ENCODE measurements at places on chromosomes 4 and X.

DNA sequence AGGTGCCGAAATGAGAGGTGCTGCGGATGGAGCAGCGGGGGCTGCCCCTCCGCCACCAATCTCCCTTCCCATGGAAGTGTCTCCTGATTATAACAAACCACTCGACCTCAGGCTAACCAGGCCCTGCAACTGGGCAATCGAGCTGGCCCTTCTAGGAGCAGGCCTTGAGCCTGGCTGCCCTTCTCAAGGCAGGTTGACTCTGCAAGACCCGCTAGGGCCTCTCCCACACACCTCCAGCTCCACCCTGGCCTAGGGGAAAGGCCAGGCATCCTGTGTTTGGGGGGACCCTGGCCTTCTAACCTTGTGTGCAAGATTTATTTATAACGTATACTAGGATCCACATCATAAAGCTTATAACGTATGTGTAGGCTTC is 3.7 kb upstream of the BCOR start:
- DNase-seq, result no peak

DNA sequence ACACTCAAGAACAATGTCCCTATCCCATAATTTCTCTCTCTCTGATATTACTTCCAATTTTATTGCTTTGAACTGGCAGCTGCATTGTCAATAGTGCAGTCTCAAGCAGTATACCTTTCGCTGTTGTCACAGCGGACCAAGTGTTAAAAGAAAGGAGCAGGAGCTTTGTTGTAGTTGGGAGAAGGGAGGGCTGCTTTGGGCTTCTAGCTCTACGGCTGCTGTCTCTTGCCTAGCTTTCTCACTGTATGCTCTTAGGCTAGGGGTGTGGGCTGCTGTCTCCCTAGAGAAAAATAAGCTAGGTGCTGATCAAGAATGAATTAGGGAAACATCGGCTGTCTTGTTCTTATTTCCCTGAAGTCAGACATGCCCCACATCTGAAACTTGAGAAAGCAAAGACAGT is 52.5 kb downstream of the TRPC5OS start:
- DNase-seq, result no peak

DNA sequence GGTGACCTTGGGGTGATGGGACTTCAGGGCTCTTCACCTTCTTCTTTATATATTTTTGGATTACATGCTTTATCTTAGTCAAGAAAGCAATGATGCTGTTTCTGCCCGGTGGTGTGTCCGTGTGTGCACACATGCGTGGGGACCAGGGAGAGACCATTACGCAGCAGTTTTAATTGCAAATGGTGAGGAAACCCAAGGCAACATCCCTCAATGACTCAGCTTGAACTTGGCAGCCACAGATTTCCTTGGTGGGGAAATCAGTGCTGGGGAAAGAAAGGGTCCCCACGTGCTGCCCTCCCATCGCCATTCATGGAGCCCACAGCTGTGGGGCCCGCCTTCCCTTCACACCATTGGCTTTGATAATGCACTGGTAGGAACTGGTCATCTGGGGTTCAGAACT is 46.2 kb upstream of the C4orf50 start:
- DNase-seq, result no peak

DNA sequence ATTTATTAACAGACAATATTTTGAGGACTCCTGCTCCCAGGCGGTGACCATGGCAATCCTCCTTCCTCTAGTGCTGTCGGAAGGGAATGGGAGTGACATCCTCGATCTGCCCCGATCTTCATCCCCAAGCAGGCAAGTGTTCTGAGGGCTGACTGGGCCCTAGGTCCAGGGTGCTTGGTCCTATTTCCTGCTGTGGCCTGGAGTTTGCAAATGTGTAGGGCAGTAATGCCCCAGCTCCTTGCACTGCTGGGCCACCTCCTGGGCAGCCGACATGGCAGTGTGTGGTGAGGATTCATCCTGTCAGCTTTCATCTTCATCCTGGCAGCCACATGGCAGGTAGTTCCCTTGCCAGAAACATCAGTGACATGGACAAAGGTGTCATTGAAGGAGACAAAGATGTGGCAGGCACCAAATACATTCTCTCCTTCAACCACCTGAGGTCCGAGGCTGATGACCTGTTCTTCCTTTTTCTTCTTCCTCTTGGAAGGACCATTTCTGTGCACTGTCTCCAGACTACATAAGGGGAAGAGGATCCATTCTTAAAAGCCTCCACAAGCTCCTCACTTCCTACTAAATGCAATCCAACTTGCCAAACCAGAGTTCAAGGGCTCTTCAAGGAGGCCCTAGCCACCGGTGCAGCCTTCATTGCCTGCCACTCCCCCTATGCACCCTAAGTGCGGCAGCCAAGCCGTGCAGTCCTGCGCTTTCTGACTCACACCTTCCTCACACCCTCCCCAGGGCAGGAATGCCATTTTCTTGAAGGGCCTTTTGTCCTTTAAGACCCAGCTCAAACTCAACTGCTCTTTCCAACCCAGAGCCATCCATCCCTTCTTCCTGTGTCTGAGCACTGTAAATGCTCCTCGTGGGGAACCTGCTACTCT is 65.7 kb downstream of the TMEM154 start:
- DNase-seq, result no peak

DNA sequence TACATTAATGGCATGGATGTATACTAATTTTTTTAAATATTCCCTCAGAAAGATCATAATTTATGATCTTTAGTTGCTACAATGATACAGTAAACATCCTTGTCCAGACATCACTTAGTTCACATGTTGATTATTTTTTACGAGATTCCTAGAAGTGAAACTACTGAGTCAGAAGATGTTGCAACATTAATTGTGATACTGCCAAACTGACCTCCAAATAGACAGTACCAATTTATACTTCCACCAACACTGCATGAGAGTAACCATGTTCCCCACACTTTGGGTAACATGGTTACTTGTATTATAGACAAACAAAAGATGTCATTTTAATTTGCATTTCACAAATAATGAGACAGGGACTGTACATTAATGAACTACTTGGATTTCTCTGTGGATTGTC is 19.6 kb downstream of the RCHY1 start:
- peak; percentile 72 for DNase-seq

DNA sequence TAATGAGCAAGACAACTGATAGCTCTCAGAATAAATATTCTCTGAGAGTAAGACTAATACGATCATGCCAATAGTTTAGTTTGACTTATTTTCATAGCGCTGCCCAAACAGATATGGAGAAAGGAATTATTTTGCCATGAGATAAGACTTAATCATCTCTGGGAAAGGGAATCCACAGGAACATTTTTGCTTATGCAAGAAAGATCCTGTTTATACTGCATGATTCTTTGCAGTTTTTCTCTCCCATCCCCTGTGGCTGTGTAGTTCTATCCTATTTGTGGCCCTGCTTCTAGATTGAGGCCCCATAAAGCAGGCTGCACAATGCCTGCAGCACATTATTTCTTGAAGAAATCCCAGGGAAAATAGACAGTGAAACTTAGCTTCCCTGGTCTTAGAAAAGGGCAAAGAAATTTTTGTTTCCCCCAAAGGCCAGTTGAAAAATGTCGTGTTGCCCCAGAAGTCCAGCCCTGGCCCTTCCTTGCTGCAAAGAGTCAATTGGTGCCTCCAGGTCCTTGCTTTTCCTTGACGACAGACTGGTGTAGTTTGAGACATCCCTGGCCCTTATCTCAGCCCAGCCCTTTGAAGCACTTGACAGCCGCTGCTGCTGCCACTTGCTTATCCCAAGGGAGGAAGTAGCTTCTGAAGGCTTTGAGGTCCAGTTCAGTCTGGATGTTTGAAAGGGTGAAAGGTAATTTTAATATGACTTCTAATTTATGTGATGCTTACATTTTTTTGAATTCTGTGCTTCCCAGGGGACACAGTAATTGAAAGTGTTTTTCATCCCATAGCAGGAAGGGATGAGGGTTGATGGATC is 45.0 kb upstream of the SH3RF1 start:
- no peak for DNase-seq

GRCh38 chr4:2803624-2804448 is 11.0 kb downstream of the SH3BP2 start:
- no peak for DNase-seq

GRCh38 chrX:56564921-56565840 is 1.8 kb downstream of the UBQLN2 start:
- DNase-seq, result no peak

GRCh38 chr4:144501231-144501780 is 144.7 kb upstream of the HHIP start:
- DNase-seq, result no peak

DNA sequence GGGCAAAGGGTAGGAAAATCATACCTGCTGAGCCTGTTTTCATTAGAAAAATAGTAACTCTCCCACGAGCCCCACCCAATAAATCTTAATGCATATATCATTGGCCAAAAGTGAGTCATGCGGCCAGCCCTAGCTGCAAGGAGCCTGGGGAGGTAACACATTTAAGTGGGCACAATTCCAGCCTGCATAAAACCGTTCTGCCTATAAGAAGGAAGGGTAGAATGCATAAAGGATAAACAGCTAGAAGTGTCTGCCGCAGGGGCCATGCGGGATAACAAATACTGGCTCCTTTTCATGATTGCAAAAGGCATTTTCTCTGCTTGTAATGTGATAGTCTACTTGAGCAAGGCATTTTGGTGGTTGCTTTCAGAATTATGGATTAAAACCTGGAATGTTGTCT is 37.1 kb downstream of the EFHC2 start:
- no peak for DNase-seq

GRCh38 chr4:7338876-7339623 is 95.7 kb downstream of the PSAPL1 start:
- DNase-seq, result no peak

DNA sequence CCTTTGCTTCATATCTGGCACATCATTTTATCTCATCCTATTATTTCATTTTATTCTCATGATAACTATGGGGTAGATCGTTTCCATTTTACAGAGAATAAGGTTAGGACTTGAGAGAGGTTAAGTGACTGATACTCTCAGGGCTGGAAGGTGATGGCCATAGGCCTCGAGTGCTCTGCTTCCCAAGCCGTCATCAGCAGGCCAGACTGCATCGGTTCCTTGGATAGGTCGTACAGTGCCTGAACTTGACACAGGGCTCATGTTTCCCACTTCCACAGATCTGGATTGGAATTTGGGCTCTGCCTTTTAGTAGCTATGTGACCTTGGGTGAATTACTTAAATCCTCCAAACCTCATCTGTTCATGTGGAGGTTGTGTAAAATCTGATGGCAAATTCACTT is 81.4 kb downstream of the TMEM131L start:
- DNase-seq, result no peak

DNA sequence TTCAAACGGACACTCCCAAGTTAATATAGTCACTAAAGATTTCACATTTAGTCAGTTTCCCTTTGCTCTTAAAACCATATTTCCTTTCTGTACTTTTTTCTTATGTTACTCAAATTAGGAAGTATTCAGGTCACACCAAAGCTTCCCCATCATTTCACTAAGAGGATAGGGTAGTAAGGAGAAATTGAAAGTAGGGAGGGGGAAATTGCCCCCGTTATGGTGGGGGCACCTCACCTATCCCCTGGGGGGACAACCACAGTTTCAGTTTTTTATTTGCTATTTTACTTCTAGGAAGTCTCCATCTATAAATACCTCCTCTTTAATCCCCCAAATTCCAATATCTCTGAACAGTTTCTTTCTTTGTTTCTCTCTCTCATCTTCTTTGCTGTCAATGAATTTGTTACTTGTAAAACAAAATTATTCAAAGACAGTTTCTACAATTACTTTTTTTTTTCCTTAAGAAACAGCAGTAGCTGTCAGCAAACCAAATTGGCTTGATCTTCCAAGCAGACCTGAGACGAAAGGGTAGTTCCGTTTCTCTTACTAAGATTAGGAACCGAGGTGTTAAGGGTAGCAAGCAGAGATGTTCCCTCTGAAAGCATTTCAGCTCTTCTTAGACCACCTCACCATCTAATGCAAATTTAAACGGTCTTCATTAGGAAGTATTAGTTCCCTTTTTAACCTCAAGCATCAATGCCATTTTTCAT is 160.2 kb upstream of the KLF3 start:
- DNase-seq, result no peak

GRCh38 chrX:115563633-115564162 is 2.7 kb downstream of the PLS3 start:
- no peak for DNase-seq

DNA sequence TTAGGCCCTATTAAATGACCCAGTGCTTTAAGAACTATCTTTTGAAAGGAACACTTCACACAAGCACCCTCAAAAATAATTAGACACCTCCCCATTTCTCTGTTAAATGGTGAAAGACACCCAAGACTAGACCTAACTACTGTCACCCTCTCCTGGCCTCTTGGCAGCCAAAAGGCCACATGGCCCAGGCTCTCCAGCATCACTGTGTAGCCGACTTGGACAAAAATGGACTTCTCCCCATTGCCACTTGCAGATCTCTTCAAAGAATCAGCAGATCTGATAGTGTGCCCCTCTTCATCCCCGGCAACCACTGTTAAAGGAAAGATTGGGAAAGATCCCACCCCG is 2.0 kb downstream of the MID1IP1 start:
- no peak for DNase-seq

DNA sequence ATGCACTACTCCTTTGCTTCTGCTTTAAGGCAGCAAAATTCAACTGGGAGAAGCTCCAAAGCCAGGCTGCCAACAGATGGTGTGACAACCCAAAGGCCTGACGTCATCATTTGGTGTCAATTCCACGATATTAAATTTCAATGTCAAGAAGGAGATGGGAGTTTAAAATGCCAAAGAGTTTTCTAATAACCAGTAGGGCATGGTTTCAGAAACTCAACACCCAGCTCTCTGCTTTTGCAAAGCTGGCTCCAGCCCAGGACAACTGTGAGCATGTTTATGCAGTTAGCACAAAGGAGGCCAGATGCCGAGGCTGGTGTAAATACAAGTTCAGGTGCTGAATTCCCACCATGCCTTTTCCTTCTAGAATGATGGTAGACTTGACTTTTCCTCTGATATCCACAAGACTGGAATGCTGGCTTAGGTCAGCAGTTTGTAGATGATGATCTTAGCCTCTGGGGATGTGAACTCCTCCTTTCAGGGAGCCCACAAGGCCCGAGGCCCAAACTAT is 67.3 kb downstream of the AFAP1 start:
- peak; percentile 88 for DNase-seq

GRCh38 chr4:10081218-10081606 is 35.4 kb downstream of the WDR1 start:
- DNase-seq, result no peak

GRCh38 chr4:94420356-94420755 is 31.4 kb upstream of the PDLIM5 start:
- DNase-seq, result no peak

DNA sequence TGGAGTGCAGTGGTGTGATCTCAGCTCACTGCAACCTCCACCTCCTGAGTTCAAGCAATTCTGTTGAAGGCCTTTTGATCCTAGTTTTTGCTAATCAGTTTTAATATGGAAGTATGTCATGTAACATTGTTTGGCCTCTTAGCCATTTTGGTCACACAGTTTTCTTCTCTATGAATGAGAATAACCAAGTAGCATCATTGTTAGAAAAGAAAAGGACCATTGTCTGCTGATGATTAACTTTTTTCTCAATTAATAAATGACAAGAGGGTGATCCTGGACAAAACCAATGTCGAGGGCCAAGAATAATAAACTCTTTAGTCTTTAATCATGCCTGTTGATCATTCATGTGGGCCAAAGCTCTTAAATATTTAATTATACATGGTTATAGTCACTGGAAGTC is 289.3 kb upstream of the MAGEB2 start:
- no peak for DNase-seq

GRCh38 chr4:40238700-40239548 is 42.1 kb downstream of the RHOH start:
- DNase-seq, result no peak

- no peak for DNase-seq
Observed at GRCh38 chr4:132071815-132072214, 1077.3 kb upstream of the PCDH10 start.
